ENCODE measurements at places on chromosomes 11 and 22. TPM values are rescaled to one million over a fixed set of nuclear protein-coding genes. Genes with fewer than 3 reads are reported as not detected.

MOGAT2 gene
- polyA plus RNA-seq, result not detected

ACR gene
- not detected for polyA plus RNA-seq

MRGPRD gene
- polyA plus RNA-seq, result not detected

SULT4A1 gene
- polyA plus RNA-seq, result 0.15 TPM

OTOG gene
- not detected for polyA plus RNA-seq

All from BJ (cell line).